ENCODE measurements at places on chromosomes 3 and 15.

DNA sequence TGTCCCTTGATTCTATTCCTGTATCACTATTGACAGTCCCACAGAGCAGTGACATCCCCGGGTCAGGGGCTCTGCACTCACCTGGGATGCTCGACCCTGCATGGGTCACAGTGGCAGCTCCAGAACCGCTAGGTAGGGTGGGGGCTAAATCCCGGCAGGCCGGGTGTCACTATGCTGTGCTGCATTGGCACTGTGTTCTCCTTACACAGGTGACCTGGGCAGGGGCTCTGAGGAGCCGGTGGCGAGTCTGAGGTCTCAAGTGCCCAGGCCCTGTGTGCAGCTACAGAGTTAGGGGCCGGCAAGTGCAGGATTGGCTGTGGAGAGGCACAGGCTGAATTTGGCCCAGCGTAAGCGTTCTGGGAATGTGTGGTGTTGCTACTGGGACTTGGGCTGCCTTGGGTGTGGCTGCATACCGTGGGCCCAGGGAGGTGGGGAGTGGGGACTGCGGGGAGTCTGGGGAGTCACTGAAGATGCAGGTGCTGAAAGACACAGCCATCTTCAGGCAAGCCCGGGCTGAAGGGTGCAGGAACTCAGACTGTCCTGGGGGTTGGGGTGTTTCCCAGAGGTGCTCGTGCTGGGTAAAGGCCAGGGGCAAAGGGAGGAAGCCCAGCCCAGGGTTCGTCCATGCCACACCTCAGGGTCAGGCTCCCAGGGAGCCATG is 102.6 kb upstream of the PRR20G start:
- no peak for DNase-seq

DNA sequence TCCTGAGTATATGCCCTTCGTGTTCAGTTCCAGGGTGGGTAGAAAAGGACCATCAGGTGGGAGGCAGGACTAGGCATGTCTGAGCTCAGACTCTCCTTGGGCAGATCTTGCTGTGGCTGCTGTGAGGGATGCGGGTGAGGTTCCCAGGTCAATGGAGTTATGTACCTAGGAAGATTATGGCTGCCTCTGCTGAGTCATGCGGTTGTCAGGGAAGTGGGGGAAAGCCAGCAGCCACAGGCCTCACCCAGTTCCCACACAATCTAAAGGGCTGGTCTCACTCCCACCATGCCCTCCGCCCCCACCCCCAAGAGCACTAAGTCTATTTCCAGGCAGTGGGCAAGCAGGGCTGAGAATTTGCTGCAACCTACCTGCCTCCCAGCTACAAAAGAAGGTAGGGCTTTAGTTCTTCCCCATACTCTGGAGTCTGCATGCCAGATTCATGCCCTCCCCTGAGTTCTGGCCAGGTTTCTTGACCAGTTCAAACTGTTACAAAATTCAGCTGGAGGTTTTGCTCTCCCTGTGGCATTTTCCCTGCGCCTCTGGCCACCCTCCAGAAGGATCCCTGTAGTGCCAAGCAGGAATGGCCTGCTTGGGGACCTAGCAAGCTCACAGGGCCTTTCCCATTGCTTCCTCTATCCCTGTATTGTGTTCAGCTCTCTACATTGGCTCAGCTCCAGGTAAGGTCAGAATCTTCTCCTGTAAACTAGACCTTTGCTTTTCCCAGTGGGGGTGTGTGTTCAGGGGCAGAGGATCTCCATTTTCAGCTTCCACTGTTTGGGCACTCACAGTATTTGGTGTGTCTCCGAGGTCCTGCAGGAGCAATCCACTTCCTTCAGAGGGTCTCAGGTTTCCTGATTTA is 12.7 kb upstream of the TMCO5A start:
- DNase-seq: no peak

DNA sequence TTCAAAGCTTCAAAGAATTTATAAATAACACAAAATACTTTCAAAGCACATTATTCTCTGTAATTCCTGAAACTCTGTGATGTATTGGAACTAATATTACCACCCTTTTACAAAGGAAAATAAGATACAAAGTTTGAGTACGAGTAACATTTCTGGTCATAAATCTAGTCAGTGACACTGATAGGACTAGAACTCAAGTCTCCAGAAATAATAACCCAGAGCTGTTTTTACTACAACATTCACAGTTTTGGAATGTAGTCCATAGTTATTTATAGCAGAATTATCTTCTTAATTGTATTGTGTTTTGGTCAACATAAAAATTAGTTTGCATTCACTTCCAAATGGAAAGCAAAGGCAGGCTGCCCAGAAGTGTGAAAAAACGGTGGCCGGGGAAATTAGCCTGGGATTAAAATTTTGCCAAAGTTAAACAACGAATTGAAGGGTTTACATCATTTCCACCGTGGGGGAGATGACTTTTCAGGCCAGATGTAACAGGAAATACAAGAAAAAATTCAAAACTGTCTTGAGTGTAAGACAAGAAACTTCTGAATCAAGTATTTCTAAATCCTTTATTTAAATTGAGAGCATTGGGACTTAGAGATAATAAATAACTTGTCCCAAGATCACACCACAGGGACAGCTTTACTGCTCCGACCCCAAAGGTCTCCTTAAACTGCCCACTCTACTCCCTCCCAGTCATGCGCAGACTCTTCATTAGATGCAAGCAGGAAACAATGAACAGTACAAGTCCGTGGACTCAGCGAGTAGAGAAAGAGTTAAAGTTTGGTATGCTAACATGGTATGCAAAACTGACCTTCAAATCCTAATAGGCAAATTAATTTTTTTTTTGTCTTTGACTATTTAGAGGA is 74.3 kb upstream of the VGLL4 start:
- no peak for DNase-seq

GRCh38 chr15:79501086-79501485 is 69.0 kb downstream of the MINAR1 start:
- no peak for DNase-seq

- DNase-seq: no peak
Measured at GRCh38 chr3:47577583-47578118, 1.0 kb downstream of the CSPG5 start.

- DNase-seq: no peak
Measured at GRCh38 chr15:41606997-41607396, 48.0 kb downstream of the TYRO3 start.

GRCh38 chr3:136728473-136728872 is 23.7 kb downstream of the STAG1 start:
- DNase-seq: no peak

Measured in activated T-cell treated with anti-CD3 and anti-CD28 coated beads for 24 hours (primary cell).